ENCODE measurements at places on chromosomes 13 and 19.
A peak's percentile ranks its signal among the peaks of the same experiment; 100 is the strongest.

DNA sequence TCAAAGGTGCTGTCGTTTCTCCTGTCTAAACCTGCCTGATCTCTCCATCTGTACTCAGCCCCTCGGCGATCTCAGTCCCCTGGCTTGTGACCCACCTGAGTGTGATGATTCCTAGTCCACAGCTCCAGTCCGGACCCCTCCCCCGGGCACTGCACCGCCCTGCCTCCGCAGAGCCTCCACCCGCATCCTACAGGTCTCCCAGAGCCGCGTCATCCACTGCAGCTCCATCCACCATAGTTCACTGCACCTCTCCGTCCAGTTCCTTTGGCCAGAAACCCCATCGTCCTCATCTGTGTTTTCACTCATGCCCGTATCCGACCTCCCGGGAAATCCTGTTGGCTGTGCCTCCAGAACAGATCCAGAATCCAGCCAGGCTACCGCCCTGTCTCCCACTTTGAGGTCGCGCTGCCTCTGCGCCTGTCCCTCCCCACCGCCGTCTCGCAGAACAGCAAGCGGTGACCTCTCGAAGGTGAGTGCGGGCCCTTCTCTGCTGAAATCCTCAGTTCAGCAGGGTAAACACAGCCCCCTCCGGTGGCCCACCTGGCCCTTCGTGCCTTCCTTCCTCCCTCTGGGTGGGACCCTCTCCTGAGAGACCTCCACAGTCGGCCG is 51.9 kb upstream of the MCF2L start:
- DNase-seq = no peak

DNA sequence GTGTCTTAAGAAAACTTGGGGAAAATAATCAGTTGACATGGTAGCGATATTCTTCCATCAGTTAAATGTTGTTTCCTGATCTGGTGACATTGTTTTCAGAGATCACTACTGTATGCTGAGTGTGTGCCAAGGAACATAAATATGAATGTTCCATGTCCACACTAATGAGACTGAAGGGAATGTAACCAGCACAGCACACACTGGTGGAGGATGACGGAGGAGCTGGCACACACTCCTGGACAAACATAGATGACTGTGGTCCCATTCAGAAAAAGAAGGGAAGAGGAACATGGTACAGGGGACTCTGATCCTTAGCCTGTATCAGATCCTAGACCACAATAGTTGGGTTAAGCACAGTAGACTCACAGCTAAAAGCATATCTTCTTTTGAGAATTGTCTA is 574.8 kb downstream of the MYO16 start:
- DNase-seq = no peak

DNA sequence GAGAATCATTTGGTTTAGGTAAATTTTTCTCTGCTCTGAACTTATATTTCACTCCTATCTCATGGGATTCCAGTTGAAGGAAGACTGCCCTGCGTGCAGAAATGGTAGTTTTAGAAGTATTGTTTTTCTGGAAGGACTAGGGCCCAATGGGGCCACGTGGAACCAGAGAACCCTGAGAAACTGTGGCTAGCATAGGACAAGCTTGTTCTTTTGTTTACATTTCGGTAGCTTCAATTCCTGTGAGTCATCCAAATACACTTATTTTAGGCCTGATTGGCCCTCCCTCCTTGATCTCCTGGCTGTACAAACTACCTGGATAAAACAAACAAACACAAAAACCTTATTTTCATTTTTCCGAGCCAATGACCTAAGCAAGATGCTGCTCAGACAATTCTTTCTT is 124.0 kb downstream of the ITGBL1 start:
- no peak for DNase-seq

DNA sequence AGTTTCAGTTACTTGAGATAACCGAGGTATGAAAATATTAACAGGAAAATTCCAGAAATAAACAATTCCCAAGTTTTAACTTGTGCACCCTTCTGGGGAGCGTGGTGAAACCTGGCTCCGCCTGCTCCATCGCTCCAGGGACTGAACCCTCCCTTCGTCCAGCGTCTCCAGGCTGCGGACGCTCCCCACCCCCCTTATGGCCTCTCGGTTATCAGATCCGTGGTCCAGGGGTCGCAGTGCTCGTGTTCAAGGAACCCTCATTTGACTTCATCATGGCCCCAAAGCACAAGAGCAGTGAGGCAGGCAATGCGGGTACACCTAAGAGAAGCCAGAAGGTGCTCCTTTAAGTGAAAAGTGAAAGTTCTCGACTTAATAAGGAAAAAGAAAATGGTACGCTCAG is 71.1 kb downstream of the ATP11A start:
- DNase-seq = no peak

DNA sequence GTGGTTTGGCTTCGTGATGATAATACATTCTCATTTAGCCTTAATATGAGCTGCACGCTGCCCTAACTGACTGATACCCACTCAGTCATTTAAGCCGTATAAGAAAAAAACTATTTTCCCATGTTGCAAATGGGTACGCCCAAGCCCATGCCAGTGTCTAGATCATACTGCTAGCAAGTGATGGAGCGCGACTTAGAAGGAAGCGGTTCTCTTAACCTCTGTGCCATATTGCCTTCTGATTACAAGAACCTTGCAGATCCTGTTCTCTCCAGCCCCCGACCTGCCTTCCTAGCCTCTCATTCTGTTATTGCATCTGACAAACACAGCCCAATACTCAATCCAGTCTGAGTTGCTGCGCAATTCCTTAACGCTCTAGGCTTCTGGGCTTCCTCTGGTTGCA is 603 bp downstream of the GPALPP1 start:
- no peak for DNase-seq

DNA sequence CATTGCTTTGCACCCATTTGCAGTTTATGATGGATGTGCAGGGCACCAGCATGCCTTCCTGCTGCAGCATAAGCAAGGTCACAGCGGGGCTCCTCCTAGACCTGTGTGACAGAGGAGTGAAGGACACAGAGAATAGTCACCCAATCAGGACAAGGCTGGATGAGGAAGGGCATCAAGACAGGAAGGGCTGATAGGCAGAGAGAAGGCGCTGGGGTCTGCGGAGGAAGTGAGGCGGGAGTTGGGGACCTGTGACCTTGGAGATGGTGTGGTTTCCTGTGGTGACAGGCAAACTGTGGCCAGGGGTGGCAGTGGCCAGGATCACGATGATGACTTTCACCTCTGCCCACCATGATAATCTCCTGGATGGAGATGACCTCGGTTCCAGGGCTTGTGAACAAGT is 16.4 kb upstream of the KCTD15 start:
- no peak for DNase-seq

GRCh38 chr13:48234566-48235340 is 1.7 kb downstream of the ITM2B start:
- DNase-seq = no peak

GRCh38 chr13:62014299-62014698 is 598.6 kb upstream of the PCDH20 start:
- no peak for DNase-seq

GRCh38 chr19:4409123-4409933 is 6.9 kb downstream of the CHAF1A start:
- DNase-seq = no peak

DNA sequence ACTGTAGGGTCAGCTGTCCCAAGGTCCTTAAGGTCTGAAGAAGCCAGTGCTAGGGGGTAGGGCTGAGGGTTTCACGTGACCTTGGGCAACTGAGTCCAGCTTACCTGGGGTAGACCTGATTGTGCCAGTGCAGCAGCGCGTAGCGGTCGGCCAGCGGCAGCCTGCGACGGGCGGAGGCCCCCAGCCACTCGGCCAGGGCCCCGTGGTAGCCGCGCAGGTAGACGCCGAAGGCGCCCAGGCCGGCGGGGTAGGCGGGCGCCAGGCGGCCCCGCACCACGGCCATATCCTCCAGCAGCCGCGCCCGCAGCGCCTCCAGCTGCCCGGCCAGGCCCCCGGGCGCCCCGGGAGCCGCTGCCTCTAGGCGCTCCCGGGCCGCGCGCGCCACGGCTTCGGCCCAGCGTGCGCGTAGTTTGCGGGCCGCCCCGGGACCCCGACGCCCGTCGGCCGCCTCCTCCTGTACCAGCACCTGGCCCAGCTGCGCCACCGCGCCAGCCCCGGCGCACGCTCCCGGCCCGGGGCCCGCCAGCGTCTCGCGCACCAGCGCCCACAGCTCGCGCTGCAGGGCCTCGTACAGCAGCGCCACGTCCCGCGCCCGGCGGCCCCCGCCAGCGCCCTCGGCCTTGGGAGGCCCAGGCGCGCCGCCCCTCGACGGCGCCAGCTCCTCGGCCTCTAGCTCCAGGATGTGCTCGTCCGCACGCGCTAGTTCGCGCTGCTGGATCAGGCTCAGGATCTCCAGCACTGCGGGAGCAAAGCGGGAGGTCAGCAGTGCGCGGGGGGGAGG is 10.9 kb downstream of the EXOC3L2 start:
- DNase-seq = no peak

DNA sequence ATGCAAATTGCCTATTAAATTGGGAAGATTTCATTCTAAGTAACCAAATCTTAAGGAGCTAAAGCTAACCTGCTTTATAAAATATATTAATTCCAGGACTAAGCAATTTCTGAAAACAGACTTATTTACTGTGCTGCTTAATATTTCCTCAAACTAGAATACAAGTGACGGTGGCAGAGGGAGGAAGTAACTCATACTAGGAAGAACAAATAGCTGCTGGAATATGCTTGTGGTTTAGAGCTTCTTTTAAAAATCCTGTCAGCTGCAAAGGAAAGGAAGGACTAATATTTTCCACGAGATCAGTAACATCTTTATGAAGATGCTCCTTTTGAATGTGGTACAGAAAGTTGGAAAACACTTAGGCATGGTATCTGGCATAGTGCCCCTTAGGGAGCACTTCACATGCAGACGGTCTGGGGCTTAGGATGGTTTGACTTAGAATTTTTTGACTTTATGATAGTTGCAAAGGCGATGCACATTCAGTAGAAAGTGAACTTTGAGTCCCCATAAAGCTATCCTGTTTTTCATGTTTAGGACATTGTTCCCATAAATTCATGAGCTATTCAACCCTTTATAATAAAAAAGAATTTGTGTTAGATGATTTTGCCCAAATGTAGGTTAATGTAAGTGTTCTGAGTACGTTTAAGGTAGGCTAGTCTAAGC is 3.4 kb upstream of the HNRNPA1L2 start:
- DNase-seq = no peak

DNA sequence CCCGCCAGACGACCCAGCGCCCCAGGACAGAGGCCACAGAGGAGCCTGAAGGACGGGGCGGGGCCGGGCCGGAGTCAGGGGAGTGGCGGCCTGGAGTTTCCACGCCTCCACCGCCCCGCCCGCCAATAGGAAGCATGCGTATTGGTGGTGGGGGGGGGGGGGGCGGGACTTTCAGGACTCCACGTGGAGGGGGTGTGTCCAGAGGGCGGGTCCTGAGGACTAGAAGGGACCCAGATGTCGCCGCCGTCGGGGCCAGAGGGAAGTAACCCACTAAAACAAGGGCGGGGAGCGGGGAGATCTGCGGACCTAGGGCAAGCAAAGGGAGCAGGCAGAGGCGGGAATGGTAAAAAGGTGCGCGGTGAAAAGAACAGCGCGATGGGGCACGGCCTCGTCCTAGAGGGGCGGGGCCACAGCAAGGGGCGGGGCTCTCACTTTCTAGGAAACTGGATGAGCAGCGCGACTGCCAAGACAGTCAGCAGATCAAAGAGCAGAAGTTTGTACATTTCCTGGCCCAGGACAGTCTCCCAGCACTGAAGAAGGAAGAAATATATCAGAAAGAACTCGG is 2.8 kb upstream of the LENG1 start:
- DNase-seq = peak; percentile 84

GRCh38 chr13:30880856-30881155 is 25.3 kb upstream of the MEDAG start:
- no peak for DNase-seq

DNA sequence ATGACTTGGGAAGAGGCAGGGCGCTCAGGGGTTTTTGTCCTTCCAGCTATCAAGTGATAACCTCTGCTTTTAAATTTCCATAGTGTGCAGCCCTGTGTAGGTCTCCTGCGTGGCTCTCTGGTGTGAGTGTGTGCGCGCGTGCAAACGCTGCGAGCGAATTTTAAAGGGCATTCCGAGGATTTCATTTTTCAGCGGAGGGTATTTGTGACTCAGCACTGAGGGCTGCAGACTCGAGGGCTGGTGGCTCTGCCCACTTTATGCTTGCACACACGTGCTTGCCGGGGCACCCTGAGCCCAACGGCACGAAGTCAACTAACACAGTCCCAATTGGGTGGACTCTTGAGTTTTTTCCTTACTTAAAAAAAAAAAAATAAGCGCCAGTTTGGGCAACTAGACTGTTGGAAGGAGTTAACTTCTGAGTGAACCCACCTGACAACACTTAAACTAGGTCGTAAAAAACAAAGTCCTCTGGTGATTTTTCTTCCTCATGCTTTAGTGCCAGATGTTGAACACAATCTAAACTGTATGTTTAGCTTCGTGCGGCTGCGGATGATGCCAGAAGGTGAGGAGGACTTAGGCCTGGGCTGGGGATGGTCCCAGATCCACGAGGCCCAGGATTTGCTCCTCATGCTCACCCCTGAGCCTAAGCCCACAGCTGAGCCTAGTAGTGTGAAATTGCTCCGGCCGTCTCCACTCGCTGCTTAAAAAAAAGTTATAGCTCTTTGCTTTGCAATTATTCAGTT is 2.1 kb downstream of the FGF9 start:
- peak; percentile 12 for DNase-seq

- peak; percentile 39 for DNase-seq
Measured at GRCh38 chr19:54137699-54138488, at the start of gene CNOT3. TSS of gene CNOT3 (plus strand) at chr19:54137762. CDS start at chr19:54142979, 5,217 bp downstream.

DNA sequence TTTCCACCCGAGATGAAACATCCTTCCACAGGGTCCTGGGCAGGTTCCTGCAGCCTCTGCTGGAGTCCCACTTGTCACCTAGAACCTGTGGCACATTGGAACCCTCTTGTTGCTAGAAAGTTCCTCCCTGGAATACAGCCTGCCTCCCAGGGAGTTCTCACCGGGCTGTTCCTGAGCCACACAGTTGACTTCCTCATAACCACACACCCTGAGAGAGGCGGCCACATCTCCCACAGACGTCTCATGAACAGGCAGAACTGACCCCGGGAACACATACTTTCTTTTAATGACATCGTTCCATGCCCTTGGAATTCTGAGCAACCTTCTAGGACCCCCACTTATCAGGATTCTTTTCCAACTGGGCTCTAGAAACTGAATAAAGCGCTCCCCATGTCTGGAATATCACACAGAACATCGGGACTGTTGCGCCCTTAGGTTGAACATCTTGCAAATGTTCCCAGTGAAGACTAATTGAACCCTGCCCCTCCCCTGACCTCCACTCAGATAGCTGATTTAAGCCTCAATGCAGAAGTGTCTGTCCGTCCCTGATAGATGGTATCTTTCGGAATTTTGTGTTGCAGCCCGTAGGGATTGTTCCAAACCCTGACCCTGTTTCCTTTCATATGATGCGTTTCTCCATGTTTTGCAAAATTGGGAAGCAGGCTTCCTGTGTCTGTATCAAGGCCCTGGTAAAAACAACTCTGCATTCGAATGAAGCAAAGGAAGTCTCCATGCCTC is 91.1 kb downstream of the RAB20 start:
- DNase-seq = no peak

- DNase-seq = no peak
Measured at GRCh38 chr19:7907544-7907943, 3.9 kb downstream of the MAP2K7 start.

Data from activated naive CD4-positive, alpha-beta T cell treated with Interleukin-2 at 50 U/mL for 16 hours (primary cell).